ENCODE measurements at places on chromosomes 1 and 21. TPM values are rescaled to one million over a fixed set of nuclear protein-coding genes. Genes with fewer than 3 reads are reported as not detected.

DNA sequence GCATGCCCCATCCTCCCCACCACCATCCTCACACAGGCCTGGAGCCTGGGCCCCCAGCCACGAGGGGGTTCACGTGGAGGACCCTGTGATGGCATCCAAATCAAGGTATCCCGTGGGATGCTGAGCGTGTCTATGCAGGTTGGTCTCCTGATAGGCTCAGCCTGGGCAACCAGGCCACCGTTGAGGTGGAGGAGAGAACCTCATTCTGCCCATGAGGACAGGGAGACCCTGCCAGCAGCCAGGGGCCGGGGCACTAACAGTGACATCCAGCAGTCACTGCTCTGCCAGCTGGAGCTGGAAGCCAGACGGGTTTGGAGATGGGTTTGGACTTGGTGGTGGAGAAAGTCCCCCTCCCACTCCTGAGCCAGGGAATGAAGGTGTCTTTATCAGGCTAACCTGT, 582.8 kb downstream of the MATN1 start:
- DNase-seq = no peak

DNA sequence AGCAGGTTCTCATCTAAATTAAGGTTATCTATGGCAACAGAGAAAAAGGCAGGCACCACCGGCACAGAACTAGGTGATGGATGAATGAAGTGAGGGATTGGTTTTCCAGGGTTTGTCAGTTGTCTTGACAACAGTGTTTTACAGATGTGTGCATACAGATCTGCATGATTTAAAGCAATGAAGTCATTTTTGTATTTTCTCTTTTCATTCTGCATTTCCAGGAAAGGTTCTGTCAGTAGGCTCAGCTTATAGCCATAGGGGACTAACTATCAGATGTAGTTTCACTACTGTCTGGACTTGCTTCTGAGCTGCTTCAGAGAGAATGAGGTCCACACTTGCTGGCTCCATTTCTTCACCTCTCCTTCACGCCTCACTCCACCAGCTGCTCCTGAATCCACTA, 98.2 kb upstream of the LMO4 start:
- DNase-seq = no peak

CCDC185 gene
- total RNA-seq = 0.06 TPM

GRCh38 chr21:31124010-31124409, 85.7 kb upstream of the KRTAP19-8 start:
- DNase-seq = no peak

GRCh38 chr1:25784575-25785051, 15.4 kb upstream of the SELENON start:
- DNase-seq = no peak

DNA sequence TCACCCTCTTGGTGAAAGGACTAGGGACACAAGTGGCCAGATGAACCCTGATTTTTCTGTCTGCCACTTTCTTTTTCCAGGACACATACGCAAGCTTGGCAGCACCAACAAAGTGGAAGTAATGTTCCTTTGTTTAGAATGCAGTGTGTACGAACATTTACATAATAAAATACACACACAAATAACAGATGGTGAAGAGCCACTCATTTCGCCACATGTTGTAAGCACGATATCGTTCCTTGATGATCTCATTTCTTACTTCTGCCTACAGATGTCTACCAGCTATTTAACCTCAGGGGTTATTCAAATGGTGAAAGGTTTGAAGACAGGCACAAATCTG, 670.2 kb upstream of the CXADR start:
- DNase-seq = no peak

- peak; percentile 78 for DNase-seq
Observed at GRCh38 chr1:106620521-106620954, 435.9 kb upstream of the PRMT6 start.

SPRR2E gene
- total RNA-seq = not detected

GRCh38 chr1:230222678-230223077, 155.6 kb downstream of the GALNT2 start:
- DNase-seq = no peak

- no peak for DNase-seq
Observed at GRCh38 chr21:32549440-32549839, 35.9 kb downstream of the TCP10L start.

DNA sequence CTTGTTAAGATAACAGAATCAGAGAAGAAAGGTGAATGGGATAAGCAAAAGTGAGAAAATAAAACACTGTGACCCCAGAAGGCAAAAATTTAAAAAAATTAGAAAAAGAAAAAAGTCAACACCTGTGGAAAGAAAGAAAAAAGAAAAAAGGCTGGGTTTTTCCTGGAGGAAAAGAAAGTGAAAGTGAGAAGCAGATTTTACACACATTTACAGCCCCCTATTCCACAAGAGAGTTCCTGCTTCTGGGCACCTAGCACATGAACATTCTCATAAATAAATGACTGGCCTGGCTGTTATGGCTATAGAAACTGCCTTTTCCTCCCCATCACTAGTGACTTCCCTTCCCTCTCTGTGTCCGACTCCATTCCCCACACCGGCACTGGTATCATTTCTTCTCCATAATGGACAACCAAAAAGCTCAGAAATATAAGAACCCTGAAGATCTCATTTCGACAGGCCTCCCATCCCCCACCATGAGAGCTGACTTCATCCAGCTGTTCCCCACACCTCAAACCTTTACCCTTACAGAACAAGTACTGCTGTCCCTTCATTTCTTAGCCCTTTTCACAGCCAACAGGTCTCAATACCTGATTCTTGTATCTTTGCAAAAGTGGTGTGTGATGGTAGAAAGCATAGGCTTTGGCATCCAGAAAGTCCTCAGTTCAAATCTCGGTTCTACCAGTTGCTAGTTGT, 12.6 kb downstream of the MTF1 start:
- DNase-seq = no peak

GRCh38 chr1:209612646-209613399, 29.3 kb downstream of the CAMK1G start:
- DNase-seq = no peak

TLCD4 gene
- total RNA-seq = 5.7 TPM

HSD3B1 gene
- total RNA-seq = not detected

- DNase-seq = no peak
Observed at GRCh38 chr1:36857754-36858153, 176.6 kb downstream of the GRIK3 start.

ANGPTL3 gene
- total RNA-seq = not detected

DNA sequence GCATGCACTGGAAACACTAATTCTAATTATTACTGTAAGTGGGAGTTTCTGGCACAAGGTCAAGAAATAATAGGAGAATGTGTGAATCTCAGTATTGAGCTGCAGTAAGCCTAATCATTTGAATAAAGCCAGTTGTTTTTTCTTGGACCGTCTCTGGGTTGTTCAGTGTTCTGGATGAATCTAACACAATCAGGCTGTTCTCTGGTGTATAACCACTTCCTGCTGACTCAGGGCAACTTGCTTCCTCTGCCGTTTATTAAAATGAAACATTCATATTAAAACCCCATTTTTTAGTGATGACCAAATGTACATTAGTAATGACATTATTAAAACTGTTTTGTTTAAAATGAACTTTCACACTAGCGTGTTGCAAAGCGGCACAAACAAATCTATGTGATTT, 273.1 kb upstream of the SNX7 start:
- peak; percentile 80 for DNase-seq

- no peak for DNase-seq
Observed at GRCh38 chr1:224432672-224433040, 1.9 kb downstream of the WDR26 start.

DNA sequence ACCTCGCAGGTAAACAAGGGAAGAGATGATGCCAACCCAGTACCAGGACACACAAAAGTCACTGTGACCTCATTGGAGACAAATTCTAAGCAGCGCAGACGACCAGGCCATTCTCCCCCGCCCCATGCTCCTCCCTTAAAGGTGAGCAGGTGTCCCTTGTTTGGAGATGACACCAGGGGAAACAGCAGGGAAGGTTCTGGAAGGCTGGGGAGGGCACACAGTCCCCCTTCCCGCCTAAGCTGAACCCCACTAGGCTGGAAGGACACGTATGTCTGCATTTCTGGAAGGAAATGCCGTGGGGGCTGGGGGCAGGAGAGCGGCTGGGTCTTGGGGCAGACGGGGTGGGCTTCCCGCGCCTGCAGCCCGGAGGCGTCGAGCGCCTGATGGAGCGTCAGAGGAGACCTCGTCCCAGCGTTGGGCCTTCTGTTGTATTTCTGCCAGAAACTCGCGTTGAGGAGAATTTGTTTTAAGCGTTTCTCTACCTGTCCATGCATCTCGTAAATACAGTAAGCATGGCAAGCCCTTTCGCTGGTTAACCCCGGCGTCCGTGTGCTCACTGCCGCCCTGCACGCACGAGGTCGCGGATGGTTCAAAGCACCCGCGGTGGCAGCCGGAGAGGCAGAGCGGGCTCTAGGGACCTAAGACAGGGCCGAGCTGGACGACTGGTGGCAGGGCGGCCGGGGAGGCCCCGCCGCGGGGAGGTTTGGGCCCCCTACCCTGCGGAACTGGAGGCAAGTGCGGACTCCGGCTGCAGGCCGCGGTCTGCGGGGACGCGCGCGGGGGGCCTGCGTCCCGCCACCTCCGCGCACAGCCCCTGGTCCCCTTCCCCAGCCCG, 1.2 kb upstream of the LHX4 start:
- DNase-seq = no peak

- DNase-seq = no peak
Observed at GRCh38 chr21:42905195-42905594, 12.1 kb downstream of the NDUFV3 start.

Data from Daoy (cell line).